ENCODE measurements at places on chromosomes 12 and 14. TPM values are rescaled to one million over a fixed set of nuclear protein-coding genes. Genes with fewer than 3 reads are reported as not detected.

- no peak for DNase-seq
Observed at GRCh38 chr12:69214169-69214568, 25.2 kb upstream of the CPSF6 start.

- no peak for DNase-seq
Observed at GRCh38 chr12:121939186-121939585, 20.8 kb downstream of the CFAP251 start.

GRCh38 chr14:36454599-36455240, 65.3 kb downstream of the NKX2-1 start:
- no peak for DNase-seq

- DNase-seq: no peak
Observed at GRCh38 chr14:50270932-50271331, 39.6 kb upstream of the SOS2 start.

- no peak for DNase-seq
Observed at GRCh38 chr14:22502007-22502406, 87.0 kb downstream of the DAD1 start.

GRCh38 chr14:60668431-60669112, 19.3 kb upstream of the SIX1 start:
- no peak for DNase-seq

- no peak for DNase-seq
Observed at GRCh38 chr14:48970943-48971342, 615.2 kb downstream of the RPS29 start.

DNA sequence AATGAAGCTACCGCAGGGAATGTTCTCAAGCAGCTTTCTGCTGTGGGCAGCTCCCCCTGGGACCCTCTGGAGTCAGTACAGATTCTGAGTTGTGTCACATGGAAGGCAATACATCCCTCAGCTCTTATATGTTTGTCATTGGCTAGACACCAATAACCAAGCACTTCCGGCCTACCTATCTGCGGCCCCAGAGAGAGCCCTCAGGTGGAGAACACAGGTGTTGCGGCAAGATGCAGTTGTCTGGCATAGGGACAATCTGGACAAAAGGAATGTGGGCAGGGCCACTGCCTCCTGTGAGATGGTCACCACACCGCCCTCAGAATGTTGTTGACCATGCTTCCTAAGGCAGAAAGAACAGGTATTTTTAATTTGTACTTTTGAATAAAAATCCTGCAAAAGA, 118.7 kb downstream of the BRMS1L start:
- no peak for DNase-seq

- DNase-seq: no peak
Observed at GRCh38 chr12:116672010-116672409, 65.9 kb downstream of the SPRING1 start.

Gene CCDC85C
- total RNA-seq: 31.0 TPM

Gene DHRS2
- 1.9 TPM for total RNA-seq

Gene SLC38A4
- 0.46 TPM for total RNA-seq

Gene GOLGA3
- total RNA-seq: 74.7 TPM

Gene COX8C
- not detected for total RNA-seq

Gene SIX1
- 1.0 TPM for total RNA-seq

Gene PLBD1
- total RNA-seq: 26.5 TPM

Gene TTC6
- total RNA-seq: 0.34 TPM

Gene GALNT9
- not detected for total RNA-seq

Gene TRHDE
- total RNA-seq: 0.56 TPM
